ENCODE measurements at places on chromosomes 6 and 20. TPM values are rescaled to one million over a fixed set of nuclear protein-coding genes. Genes with fewer than 3 reads are reported as not detected.

Gene RRAGD
- 3.5 TPM for total RNA-seq

Gene FGD2
- total RNA-seq: 7.2 TPM

Gene TREML4
- total RNA-seq: not detected

Gene TREML1
- total RNA-seq: not detected

Gene ADGRB3
- total RNA-seq: not detected

Gene TPD52L2
- total RNA-seq: 39.3 TPM

Gene GRIK2
- not detected for total RNA-seq
